ENCODE measurements at places on chromosomes 7 and 10.

- DNase-seq: no peak
Observed at GRCh38 chr10:35752469-35753461, 110.7 kb upstream of the FZD8 start.

DNA sequence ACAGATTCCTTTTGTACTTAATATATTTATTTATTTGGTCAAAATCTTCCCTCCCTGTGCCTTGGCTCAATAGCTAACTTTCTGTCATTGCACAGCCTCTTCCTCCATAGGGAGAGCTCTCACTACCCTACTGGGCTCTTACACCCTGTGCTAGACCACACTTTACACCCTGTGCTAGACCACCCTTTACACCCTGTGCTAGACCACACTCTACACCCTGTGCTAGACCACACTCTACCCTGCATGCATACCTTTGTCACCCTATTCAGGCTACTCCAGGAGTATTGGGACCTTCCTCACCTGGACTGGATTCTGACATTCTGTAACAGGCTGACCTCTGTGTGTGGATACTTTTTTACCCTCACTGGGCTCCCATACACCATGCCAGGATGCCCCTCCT, 298.5 kb upstream of the TPK1 start:
- no peak for DNase-seq

DNA sequence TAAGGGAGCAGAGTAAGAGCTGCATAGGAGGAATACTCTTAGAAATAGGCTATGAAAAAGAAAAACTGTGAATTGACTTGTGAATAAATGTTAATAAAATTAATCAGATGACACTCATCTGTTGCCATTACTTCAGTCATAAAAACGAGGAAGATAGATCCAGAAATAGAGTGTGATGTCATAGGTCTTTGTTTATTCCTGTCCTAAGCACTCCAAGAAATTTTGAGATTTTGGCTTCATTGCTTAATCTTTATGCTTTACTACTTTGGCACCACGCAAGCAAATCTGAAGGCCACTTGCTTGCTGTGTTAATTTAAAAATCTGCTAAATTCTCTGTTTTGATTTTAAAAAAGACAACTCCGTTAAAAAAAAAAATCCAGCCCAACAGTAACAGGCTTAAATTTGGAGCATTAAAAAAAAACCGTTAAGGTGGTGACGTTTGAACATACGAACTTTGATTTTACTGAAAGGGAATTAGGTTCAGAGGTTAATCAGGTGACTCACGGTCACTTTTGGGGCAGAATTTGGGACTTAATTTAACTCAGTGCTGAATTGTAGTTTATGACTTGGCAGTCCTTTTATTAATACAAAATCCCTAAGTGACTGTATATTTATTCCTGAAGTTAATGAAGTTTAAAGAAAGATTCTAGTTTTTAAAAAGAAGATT, 3.4 kb downstream of the IFRD1 start:
- DNase-seq: no peak

DNA sequence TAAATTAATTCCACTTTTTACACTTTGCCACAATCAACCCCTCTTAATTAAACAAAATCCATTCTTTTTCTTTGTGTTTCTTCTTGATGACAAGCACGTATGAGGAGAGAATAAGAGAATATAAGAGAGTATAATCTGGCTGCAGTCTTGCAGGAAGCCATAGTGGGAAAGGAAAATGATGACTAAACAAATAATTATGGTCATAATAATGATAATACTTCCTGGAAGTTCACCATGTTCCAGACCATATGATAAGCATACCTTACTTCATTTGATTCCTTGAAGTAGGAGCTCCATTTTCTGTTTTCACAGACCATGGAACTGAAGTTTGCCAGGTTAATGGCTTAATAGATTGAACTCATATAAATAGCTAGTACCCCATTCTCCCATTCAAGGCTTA, 237.8 kb downstream of the SEMA3D start:
- no peak for DNase-seq

GRCh38 chr10:46306516-46307184, 19.9 kb downstream of the ANTXRL start:
- DNase-seq: no peak

GRCh38 chr10:73879296-73880173, 5.2 kb upstream of the CAMK2G start:
- DNase-seq: peak; percentile 89

- no peak for DNase-seq
Observed at GRCh38 chr7:103142494-103142893, 6.4 kb downstream of the NAPEPLD start.

GRCh38 chr7:88184848-88185304, 35.0 kb downstream of the SRI start:
- no peak for DNase-seq

DNA sequence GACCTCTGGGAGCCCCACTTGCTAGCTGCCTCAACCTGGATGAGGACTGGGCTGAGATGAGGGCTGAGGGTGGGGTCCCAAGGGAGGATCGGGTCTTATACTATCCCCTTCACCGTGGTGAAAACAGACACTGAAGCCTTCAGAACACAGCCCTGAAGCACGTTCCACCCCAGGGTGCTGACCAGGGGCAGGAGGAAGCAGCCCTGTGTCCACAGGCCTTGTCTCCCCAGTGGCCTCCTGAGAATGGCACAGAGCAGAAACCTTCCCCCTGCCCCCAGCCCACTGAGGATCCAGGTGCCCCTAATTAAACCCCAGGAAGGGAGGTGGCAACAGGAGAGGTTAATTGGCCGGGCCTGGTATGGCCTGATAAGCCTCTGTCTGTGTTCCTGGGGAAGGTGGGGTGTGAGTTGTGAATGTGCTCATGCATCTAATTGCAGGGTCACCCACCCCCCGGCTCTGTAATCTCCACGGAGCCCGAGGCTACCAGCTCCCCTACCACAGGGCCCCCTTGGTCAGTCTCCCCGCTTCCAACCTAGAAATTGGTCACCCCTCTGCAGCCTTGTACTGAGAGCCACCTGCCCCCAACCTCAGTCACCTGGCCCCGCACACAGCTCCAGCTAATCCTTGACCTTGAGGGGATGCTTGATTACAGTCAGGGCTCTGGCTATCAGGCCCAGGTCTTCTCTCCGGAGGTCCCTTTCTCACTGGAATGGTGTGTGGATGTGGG, 159.0 kb upstream of the UNC5B start:
- DNase-seq: no peak

- DNase-seq: no peak
Observed at GRCh38 chr7:137209151-137209817, 134.2 kb downstream of the PTN start.

DNA sequence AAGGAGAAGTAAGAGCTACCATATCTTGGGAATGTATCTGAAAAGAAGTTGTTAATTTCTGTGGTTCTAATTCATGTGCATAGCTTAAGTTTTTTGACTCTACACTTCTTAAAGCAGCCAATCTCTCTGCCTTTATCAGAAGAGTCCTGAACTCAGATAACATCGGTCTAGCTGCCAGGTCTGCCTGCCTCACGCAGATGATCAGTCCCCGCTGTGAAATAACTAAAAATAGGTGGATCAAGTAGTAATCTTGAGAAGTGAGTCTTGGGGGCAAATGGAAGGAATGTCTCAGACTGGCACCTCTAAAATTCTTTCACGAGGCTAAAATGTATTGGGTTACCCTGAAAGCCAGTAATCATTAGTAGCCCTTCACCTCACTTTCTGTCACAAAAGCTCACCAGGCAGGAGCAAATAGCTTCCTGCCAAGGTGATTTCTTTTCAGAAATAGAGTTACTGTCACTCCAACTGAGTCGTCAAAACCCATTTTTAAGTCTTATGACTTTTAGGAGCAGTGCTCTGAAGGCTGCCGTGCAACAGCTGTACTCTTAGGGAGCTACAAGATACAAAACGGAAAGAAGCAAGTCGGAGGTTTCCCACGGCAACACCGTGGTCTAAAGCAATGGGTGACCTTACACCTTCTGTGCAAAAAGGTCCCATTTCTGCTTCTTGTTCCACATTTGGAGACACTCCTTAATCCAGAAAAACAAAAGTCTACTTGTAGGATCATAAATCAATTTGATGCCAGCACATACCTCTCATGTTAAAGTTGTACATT, 85.2 kb downstream of the ABCB5 start:
- no peak for DNase-seq

GRCh38 chr7:116501425-116502167, 2.1 kb downstream of the CAV2 start:
- no peak for DNase-seq

DNA sequence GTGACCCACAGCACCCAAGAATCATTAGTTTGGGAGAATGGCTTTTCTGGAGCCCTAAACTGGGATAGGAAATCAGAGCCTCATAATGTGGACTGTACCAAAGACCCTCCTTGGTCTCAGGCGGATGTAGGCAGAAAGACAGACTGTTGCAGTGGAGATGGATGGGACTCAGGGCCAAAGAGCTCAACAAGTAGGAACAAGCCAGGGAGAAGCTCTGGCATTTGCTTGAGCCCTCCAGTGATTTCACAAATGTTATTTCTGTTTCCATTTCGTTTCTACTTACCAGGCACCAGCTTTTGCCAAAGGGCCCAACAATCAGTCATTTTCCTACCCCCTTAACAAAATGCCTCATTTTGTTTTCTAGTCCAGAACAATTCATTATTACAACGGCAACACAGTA, 762.7 kb downstream of the KCNMA1 start:
- no peak for DNase-seq

DNA sequence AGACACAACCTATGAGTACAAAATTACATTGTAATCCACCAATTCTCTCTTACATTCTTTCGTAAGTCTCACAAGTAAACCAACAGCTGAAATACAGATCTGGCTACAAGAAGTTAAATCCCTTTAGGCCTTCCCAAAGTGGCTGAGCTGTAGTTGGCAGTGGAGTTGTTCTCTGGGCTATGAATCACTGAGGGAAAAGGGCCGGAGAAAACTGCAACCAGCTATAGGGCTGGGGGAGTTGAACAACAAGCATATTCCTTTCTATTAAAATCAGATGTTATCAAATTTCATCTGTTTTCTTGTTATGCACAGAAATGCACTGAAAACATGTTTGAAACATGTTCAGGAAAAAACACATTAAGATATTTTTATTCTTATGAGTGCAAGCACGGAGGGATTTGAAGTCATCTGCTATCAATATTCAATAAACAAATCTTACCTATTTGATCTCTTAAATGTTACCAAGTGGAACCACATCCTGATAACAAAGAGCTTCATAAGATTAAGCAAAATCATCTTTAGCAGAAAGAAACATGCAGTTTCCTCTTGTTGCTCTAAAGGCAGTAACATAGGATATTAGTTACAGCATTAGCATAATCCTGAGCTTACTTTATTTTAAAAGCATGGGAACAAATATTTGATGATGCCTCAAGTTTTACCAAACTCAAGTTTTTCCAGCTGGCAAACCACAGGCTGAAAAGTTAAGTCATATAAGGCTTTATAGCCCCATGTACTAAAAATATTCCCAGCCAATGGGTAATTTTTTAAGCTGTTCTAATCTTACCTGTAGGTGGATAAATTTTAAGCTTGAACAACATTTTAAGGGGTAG, 212.7 kb downstream of the TAX1BP1 start:
- no peak for DNase-seq

DNA sequence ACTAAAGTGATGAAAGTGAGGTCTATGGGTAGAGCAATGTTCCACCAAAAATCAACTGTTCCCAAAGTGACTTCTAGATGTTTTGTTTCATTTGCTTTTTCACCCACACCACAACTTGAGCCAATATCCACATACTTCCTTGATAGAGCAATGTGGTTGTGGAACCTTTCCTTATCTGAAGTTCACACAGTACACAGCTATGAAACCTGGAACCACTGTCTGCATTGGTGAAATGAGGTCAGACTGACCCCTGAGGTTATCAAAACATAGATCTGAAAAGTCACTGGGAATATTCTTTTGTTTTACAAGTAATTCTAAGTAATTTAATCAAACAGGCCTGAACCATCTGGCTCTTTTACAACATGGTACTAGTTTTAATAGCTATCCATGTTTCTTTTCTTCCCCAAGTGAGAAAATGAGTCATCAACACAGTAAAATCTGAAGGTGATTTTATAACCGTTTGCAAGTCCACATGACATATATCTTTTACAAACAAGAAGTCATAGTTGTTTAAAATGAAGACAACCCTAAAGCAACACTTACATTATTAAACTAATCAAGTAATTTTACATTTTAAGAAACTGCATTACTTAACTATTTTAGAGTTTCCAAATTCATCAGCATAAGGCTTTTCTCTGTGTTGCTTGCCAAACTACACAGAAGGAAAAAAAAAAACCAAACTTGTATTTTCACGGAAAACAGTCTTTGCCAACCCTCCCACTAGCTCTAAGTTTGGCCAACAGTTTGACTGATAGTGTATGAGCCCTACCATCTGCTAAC, 80.3 kb downstream of the LRRC17 start:
- no peak for DNase-seq

- DNase-seq: no peak
Observed at GRCh38 chr7:32275216-32276009, 205.2 kb upstream of the PDE1C start.

- DNase-seq: no peak
Observed at GRCh38 chr7:131556909-131557651, 652 bp upstream of the PODXL start.

GRCh38 chr10:80457554-80458262, 3.6 kb downstream of the TSPAN14 start:
- no peak for DNase-seq

GRCh38 chr10:28479425-28479865, 53.5 kb upstream of the WAC start:
- no peak for DNase-seq

DNA sequence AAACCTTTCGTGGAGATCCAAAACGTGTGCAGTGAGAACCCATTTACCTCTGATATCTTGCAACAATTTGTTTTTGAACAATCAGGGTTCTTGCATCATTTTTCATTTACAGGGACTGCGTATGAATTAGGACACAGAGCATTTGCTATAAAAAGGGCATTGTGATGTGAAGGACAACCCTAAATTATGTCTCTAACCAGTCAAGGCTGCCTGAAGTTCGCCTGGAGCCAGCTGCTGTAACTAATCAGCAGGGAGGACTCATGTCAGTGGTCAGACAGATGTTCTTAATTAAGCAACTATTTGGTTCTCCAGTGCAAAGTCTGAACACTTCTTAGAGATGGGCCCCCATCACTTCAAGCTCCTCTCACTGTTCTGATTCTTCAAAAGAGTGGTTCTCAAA, 674.8 kb downstream of the KCNMA1 start:
- no peak for DNase-seq

DNA sequence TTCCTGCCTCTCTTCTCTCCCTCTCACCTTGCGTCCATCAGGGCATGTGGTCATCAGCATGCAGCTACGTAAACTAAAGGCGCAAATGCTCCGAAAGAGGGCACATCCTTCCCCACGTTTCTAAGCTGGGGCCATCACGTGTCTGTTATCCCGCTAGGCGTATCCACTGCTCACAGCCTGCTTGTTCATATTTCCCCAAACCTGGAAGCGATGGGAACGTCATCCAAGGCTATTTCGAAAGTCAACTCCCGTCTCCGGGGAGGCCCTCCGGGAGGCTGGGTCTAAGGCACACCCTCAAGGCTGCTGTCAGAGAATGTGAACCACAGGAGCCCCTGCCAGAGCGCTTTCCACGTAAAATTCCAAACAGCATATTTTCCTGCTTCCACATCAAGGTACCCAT, 199.2 kb downstream of the DIP2C start:
- DNase-seq: no peak

DNA sequence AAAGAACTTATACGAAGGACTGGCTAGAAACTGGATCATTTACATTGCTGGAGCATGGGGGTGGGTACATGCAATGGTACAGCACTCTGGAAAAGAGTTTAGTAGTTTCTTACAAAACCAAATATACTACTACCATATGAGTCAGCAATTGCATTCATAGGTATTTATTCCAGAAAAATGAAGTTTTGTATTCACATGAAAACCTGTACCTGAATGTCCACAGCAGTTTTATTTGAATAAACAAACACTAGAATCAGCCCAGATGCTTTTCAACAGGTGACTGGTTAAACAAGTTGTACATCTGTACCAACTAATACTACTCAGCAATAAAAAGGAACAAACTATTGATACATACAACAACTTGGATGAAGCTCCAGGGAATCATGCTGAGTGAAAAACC, 3.4 kb downstream of the SCIN start:
- DNase-seq: no peak
